Fibroblast of skin of back (primary cell): ENCODE measurements at places on chromosomes 5 and 9.

DNA sequence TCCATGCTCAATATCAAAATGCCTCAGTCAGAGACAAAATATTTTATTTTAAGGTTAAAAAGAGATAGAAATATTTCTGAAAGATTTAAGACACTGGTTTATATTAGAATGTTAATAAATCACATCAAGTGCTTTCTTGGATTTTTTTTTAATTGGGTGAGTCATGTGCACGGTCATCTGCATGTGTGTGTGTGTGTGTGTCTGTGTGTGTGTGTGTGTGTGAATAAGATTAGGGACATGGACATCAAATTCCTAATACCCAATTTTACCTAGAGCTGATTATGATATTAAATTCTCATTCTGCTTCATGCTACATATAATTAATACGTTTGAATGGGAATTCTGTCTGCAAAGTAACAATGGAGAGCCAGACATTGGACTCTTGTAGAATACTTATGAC lies 122.9 kb downstream of the BASP1 start:
- DNase-seq, result peak; percentile 23

DNA sequence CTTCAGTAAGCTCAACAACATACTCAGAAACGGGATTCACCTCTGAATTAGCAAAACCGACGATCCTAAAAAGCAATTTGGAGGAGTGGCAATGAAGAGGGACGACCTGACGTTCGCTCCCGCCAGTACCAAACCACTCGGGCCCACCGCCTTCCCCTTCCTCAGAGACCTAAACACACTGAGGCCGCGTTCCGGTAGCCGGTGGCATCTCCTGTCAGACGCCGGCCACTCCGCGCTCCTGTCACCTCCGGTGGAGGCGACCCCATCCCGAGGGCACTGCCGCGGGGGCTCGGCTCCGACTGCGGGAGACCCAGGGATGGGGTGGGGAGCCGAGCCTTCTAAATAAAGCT lies 617 bp downstream of the PPP6C start:
- no peak for DNase-seq

DNA sequence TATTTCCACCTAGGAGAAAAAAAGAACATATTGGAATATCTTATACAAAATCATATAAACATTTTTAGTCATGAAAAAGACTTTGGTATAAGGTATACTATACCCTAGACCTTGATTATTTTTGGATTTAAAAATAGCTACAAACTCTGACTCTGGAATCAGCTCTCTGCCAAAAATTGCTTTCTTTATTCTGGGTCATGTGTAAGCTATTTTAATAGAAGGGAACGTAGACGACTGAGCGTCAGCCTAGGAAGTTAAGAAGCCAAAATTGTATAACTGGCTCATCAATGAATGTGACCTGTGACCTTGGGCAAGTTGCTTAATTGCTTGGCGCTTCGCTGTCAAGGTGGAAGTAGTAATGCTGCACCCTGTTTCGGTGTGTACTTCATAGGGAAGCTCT lies 157.1 kb downstream of the PARP8 start:
- no peak for DNase-seq

DNA sequence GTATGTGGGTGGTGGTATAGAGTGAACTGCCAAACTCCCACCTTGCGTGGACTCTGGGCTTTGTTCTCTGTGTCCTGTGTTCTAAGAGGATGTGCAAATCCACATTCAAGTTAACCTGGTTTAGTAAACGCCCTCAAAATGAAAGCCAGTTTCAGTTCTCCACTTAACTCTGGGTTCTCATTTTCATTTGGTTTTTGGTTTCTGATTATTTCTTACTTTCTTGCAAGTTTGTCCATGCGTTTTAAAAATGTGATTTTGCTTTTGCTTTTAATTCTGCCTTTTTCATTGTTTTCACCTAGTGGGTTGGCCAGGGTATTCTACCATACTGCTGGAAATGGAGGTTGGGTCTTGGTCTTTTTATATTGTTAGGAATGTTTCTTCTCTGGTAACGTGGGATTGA lies 38.2 kb downstream of the GALNT10 start:
- DNase-seq, result no peak

DNA sequence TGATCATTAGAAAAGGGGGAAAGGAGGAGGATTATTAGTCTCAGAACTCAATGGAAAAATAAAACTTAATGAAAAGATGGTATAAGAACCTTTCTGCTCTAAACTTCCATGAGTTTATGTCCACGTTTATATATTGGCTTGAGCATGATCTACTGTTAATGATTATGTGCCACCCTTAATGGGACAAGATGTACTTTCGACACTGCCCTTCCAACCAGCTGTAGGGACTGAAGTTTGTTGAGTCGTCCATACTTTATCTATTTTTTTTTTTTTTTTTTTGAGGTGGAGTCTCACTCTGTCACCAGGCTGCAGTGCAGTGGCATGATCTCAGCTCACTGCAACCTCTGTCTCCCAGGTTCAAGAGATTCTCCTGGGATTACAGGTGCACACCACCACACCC lies 25.0 kb upstream of the GABRP start:
- DNase-seq, result no peak

- DNase-seq, result no peak
Measured at GRCh38 chr5:160460377-160461049, 38.9 kb downstream of the PTTG1 start.

DNA sequence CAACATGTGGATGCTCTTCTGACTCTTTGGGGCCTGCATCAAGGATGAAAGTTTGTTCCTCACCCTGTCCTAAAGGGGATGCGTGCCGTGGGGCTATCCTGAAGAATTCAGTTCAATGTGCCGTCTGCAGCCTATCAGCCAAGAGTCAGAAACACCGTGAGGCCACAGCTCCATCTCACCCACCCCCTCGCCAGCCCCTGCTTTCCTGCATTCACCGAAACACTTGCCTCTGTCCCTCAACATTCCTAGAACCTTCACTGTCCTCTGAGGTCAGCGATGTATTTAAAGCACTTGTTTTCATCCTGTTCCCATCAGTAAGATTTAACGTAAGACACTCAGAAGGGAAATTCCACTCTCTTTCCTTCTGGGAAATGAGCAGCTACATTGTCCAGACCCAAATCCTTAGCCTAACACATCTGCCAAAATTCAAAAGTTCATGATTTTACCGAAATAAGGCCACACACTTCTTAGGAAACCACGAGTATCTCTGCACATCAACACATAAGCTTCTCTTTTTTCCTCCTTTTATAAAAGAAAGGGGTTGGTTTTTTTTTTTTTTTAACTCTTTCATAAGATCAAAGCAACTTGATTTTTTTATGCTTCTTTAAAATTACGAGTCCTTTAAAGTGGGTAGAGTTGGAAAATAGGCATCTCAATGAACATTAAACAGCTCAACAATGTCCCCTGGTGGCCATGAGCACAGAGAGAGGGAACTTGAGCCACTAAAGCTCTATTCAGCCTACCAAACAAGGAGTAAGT lies 100.7 kb downstream of the SUSD1 start:
- peak; percentile 92 for DNase-seq

DNA sequence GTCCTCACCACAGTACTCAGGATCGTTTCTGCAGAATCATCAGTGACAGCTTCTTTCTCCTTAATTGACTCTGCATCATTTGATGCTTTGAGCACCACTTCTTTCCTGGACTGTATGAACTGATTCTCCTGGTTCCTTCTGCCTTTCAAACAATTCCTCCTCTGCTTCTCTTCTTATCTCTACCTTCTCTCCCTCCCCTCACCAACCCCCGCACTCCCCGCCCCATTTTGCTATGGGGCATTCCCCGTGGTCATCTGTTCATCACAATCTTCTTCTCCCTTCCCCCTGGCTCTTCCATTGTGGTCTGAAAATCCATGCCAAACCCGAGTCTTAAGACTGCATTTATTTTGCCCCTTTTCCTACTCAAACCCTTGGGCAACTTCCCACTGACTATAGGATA lies 57.9 kb downstream of the FAM78A start:
- DNase-seq, result no peak

DNA sequence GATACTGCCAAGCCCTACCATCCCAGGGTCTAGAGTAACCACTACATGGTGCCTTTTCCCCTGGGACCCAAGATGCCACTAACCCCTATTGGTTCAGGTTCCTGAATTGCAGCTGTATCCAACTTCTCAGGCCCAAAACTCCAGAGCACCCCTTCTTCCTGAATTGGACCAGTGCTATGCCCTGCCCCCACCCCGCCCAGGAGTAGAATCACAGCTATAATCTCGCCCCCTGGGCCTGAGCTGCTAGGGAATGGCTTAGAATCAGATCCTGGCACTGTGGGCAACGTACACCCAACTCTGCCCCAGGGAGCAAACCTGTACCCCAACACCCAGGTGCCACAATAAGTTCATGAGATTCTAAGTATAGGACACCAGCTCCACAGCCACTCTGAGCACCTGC lies 206.3 kb downstream of the CACNA1B start:
- no peak for DNase-seq
